ENCODE measurements at places on chromosomes 2 and 18.

- DNase-seq = no peak
These were observed 389.0 kb downstream of the SOX11 start for GRCh38 chr2:6080932-6081753.

- DNase-seq = no peak
These were observed 139.6 kb upstream of the ITGA6 start for GRCh38 chr2:172287605-172288315.

GRCh38 chr2:157170299-157170698 lies 87.2 kb upstream of the GALNT5 start:
- no peak for DNase-seq

DNA sequence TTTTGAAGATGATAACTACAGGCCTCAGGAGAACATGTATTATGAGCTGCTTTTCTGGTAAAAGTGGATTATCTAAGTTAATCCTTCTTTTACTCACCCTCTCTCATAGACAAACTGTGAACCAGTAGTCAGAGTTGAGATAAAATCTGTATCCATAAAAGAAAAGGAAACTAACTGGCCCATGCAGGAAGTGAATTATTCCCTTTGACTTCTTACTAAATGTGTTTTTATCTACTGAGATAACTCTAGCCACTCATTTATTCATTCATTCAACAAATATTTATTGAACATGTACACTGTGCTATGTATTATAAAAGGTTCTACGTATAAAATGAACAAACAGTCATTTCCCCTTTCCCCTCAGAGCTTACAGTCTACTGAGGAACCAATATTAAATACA lies 10.0 kb downstream of the WDR35 start:
- DNase-seq = no peak

GRCh38 chr18:11149441-11150270 lies at the start of gene PIEZO2:
PIEZO2 (minus strand) TSS chr18:11149569; CDS start chr18:11148588, 981 bp downstream.
- peak; percentile 31 for DNase-seq

DNA sequence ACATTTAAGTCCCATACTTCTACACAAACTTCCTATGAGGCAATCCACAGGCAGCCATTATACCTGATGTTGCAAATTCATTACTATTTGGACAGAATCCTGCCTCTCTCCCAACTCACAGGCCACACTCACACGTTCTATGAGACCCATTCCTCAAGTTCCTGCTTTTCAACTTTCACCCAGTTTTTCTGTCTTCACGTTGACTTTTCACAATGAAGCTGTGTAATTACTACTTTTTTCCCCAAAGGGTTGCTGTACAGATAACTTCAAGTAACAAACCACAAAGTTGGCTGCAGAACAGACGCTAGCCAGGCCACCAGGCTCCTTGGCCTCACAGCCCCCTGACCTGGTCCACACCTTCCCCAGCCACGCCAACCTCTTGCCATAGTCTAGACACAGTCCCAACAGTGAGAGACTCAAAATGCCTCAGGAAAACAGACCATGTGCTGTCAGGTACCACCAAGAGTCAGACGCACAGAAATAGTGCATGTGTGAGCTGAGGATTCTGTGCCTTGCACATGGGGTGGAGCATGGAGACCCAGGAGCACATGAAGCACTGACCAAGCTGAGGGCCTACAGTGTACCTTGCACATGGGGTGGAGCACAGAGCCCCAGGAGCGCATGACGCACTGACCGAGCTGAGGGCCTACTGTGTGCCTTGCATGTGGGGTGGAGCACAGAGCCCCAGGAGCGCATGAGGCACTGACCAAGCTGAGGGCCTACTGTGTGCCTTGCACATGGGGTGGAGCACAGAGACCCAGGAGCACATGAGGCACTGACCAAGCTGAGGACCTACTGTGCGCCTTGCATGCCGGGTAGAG lies 61.0 kb downstream of the EIPR1 start:
- no peak for DNase-seq

GRCh38 chr2:99753505-99753904 lies 263.7 kb upstream of the REV1 start:
- no peak for DNase-seq

DNA sequence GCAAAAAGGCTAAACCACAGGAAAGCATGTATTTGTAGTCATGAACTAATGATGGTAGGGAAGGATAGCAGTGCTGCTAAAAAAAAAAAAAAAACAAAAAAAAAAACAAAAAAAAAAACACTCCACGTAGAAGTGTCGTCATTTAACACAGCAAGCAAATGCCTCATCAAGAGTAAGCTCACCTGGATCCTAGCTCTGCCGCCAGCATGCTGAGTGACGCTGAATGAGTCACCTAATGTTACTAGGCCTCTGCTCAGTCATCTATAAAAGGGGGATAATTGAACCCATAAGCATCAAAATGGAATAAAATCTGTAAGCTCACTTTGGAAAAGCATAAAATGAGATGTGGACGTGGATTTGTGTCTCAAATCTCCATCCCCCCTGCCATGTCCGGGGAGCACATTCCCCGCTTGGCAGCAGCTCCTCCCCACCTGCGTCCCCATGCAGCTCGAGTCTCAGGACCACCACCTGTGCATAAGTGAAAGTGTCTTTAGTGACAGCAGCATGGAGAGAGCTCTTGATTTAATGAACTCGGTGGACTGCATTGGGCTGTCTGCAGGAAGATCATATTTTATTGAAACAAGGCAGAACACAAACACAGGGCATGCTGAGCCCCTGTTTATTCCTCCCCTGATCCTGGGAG lies 427.5 kb downstream of the LRATD1 start:
- DNase-seq = no peak

DNA sequence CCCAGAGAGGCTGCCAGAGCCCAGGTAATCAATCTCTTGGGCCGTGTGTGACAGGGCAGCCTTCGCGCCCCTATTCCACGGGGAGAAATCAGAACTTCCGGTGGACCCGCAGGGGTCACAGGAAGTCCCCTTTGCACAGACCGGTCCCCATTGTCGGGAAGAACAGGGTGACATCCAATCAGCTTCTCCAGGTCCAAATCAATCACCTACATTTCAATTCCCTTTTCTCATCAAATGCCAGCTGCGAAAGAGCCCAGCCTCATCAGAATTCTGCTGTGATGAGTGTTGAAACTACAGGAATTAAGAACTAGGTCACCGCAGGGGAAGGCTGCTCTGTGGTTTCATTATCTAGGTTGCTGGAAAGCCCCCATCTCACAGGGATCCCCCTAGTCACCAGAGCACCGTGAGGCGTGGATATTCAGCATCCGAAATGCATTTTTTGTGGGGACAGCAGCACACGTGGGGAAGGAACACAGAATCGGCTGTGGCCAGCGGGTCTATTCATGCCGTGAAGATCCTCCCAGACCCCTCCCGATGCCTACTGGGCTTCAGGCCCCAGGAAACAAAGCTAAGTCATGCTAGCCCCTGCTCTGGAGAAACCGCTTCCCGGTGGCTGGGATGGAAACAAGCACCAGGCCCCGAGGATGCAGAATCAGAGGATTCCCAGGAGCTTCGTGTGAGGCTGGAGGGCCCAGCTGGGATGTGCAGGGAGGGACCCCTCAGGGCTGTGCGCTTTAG lies 193.7 kb upstream of the ID2 start:
- no peak for DNase-seq

DNA sequence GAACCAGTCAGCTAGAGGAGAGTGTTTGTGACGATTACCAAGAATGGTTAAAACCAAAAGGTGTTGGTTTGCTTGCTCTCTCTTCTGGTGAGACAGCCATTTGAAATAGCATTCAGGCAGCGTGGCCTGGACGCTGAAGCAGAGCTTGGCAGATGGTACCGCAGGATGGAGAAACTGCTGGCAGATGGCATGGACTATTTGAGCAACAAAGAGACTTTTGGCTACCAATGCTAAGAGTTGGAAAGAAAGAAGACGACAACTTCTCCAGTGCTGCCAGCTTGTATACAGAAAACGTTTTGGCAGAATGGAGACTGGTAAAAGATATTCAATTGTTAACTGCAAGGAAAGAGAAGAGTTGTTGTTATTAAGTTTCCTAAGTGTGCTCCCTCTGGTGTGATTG lies 315.0 kb downstream of the PARD3B start:
- no peak for DNase-seq

DNA sequence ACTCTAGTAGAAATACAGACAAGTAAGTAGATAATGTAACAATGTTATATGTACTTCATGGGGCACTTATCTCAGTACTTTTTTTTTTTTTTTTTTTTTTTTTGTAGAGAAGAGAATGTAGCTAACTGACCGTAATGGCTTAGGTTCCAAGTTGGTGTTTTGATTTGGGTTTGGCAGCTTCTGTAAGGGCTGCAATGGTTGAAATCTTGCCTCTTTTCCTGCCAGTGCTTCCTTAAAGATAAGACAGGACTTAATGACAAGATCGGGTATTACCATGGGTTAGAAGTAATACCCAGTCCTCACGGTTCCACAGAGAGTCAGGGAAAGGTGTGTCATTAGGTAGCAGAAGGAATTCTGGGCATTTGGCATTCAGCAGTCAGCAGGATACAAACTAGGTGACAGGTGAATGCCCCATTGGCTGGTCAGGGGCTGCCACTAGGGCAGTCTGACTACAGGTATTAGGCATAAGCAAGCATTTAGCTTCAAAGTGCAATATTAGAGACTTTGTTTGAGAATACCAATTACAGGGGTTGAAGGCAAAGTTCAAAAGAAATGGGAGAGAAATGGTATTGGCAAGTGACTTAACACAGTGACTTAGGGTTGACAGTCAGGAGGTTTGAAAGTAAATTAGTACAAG lies 189.4 kb upstream of the RND3 start:
- DNase-seq = no peak

DNA sequence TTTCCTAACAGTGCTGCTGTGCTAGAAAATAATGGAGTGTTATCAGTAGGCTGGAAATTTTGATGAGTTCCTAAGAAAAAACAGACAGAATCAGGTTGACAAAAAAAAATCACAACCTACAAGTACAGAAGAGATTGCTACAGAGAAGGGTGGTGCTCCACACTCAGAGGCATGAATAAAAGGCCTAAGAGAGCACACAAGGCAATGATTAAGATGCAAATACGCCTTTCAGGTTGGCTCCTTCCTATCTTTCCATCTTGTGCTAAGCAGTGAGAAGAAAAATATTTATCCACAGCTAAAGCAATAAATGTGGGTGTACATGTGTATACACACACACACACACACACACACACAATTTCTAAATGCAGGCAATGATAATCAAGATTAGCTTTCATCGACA lies 130.6 kb upstream of the UBE2E3 start:
- no peak for DNase-seq

- DNase-seq = no peak
These were observed 230.7 kb downstream of the RND3 start for GRCh38 chr2:150256736-150257135.

- DNase-seq = no peak
These were observed 127.7 kb downstream of the DTNA start for GRCh38 chr18:34837769-34838272.

DNA sequence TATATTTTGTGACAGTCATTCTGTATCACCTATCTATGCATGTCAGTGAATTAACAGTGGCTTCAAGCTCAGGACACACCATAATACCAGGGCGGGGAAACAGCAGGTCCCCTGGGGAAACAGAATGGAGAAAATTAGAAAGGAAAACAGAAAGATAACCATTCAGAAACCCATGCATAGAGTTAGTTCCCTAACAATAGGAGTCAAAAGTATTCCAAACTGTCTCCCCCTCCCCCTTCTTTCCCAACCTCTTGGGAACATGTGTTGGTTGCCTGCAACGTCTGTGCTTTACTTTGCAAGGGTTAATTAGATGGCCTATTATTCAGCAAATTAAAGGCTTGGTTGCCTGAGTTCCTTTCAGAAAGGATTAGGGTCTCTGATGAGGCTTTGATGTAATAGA lies 176.4 kb downstream of the MYO3B start:
- no peak for DNase-seq

DNA sequence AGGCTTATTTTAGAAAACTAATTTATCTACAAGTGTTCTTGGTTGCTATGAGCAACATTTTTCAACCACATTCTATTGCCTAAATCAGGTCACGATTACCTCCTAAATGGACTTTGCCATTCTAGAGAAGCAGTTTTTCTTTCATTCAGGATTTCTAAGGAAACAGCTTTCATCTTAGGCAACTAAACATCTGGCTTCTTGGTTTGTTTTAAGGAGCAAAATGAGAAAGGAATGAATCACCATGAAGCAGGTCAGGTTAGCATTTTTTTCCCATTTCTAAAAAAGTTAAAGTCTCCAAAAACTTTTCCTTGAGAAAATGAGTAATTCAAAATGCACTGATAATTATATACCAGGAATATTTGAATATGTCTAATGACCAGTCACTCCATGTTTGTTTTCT lies 114.8 kb downstream of the GAREM1 start:
- no peak for DNase-seq

- no peak for DNase-seq
These were observed 231.9 kb upstream of the SIX2 start for GRCh38 chr2:45241061-45241561.

GRCh38 chr2:226981791-226982326 lies 146.0 kb downstream of the RHBDD1 start:
- no peak for DNase-seq

GRCh38 chr18:38413193-38413592 lies 847.6 kb upstream of the CELF4 start:
- no peak for DNase-seq

DNA sequence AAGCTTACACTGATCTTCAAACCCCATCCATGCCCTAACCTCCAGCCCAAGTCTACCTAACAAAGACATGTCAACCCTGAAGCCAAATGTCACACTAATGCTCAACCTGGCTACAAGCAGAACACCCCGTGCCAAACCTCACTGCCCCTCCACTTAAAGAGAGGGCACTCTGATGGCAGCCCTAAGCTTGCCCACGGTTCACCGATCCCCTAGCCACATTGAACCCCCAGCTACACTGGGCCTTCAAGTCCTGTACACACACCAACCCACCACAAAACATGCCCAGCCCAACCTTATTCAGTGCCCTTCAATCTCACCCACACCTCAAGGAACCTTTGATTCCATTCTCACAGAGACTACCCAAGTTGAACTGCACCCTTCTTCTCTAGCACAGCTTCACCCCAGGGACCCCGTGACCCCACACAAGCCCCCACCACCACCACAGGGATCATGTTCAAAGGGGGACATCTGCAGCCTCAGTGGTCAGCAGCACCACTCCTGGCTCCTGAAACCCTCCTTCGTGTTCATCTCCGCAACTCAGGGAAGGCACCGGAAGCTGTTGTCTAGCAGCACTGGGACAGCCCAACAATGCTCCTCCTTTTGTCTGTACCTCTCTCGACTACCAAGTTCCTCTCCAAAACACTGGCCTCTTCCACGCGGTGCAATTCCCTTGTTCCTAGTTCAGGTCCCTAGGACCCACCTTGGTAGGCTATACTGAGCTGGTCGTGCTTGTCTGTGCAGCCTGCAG lies 218.8 kb downstream of the CYP26B1 start:
- DNase-seq = no peak

DNA sequence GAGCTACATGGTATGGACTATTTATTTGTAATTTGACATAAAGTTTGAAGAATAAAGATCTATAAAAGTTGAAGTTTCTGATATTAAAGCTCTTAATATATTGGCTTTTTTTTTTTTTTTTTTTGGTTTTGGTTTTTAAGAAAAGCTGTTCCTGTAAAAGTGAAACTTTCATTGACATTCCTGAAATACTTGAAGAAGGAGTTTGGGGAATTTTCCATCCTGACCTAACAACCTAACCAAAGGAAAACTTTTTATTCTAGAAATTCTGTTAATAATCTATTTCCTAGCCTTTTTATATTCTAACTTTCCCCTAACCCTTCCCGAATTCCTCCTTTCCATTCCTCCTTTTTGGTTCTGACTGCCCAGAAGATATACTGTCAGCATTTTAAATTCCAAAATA lies 83.7 kb downstream of the ACSL3 start:
- DNase-seq = no peak

GRCh38 chr2:143347271-143347695 lies 218.1 kb downstream of the ARHGAP15 start:
- DNase-seq = no peak

- DNase-seq = peak; percentile 61
These were observed 52.8 kb downstream of the RPL37A start for GRCh38 chr2:216551234-216552068.

Data from mucosa of descending colon (tissue), 3 donors.